Effector memory CD4-positive, alpha-beta T cell (primary cell): ENCODE measurements at places on chromosomes 11 and 22.

- H3K36me3 ChIP-seq = no peaks in the 10 kb centered on the region
- no peak overlapping the region for H3K27ac ChIP-seq
- H3K4me1 ChIP-seq = no peaks in the 10 kb centered on the region
- no peak for DNase-seq
Measured at GRCh38 chr11:72373163-72373562, 61.2 kb downstream of the CLPB start.

- DNase-seq = no peak
- H3K27me3 ChIP-seq = no peaks in the 10 kb centered on the region
- no peaks in the 10 kb centered on the region for H3K36me3 ChIP-seq
- H3K27ac ChIP-seq = no peak overlapping the region
- H3K4me3 ChIP-seq = no peak overlapping the region
Measured at GRCh38 chr11:30650266-30650665, 64.1 kb upstream of the MPPED2 start.

DNA sequence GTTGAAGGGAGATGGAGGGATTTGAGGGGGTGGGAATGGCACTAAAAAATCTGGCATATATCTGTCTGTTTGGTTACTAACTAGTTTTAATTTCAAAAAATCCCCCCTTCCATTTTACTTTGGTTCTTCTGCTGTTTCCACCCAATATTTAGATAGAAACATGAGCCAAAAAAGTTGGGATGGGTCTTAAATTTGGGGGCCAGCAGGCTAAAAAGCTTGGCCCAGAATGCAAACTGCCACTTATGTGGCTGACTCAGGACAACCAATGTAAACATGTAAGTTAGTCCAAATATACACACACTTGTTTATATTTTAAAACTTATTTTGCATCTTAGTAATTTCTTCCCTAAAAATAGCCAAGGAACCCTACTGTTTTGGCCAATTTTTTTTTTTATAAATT is 35.7 kb downstream of the LGR4 start:
- no peak overlapping the region for H3K27ac ChIP-seq
- H3K4me3 ChIP-seq = no peak overlapping the region
- H3K27me3 ChIP-seq = no peaks in the 10 kb centered on the region
- H3K4me1 ChIP-seq = no peaks in the 10 kb centered on the region
- no peaks in the 10 kb centered on the region for H3K36me3 ChIP-seq
- DNase-seq = no peak

GRCh38 chr11:44517541-44517940 is 47.9 kb upstream of the CD82 start:
- H3K4me1 ChIP-seq = no peaks in the 10 kb centered on the region
- no peak for DNase-seq
- H3K27ac ChIP-seq = no peak overlapping the region
- no peaks in the 10 kb centered on the region for H3K36me3 ChIP-seq
- H3K27me3 ChIP-seq = no peaks in the 10 kb centered on the region
- H3K4me3 ChIP-seq = no peak overlapping the region

GRCh38 chr11:119873761-119874421 is 144.9 kb upstream of the NECTIN1 start:
- H3K27me3 ChIP-seq = no peaks in the 10 kb centered on the region
- H3K36me3 ChIP-seq = no peaks in the 10 kb centered on the region
- H3K4me3 ChIP-seq = no peak overlapping the region
- no peak overlapping the region for H3K27ac ChIP-seq
- H3K4me1 ChIP-seq = no peaks in the 10 kb centered on the region

GRCh38 chr11:6667733-6668374 is 12.2 kb upstream of the DCHS1 start:
- no peaks in the 10 kb centered on the region for H3K36me3 ChIP-seq
- H3K27ac ChIP-seq = peak overlapping the region; percentile 15
- H3K4me3 ChIP-seq = no peak overlapping the region
- no peaks in the 10 kb centered on the region for H3K27me3 ChIP-seq

DNA sequence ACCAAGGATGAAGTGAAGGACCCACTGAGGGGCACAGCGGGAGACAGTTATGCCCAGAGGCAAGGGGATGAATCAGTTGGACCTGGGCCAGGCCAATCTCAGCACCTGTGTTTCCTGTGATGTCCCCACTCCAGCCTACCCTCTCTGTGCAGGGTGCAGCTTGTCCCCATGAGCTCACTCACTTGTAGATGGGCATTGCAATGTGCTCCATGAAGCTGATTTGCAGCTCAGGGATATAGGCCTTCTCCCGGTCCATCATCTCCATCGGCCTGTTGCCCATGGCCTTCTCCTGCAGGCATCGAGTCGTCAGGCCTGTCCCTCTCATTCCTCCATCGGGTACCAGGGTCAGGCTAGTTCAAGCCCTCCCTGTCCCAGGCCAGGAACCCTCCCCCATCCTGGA is 96.2 kb downstream of the PDE2A start:
- H3K4me1 ChIP-seq = peaks cover 2% of the 10 kb centered on the region
- DNase-seq = no peak
- H3K36me3 ChIP-seq = no peaks in the 10 kb centered on the region
- H3K27me3 ChIP-seq = no peaks in the 10 kb centered on the region
- H3K4me3 ChIP-seq = no peak overlapping the region

DNA sequence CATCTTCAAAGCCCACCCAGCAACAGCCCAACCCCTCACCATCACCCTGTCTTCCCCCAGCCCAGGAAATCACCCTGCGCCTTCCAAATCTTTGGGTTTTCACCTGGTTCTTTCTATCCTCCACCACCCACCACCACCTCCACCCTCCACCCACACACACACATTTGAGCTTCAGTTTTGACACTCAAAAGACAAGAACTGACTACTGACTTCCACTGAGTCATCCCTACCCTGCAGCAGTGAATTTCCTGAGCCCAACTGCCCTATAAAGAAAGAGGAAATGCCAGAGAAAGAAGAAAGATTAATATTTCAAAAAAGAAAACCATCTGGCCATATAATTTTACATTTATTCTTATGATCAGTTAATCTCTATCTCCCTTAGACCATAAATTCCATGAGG is 137.5 kb downstream of the CHST1 start:
- H3K36me3 ChIP-seq = no peaks in the 10 kb centered on the region
- H3K27me3 ChIP-seq = no peaks in the 10 kb centered on the region
- no peak overlapping the region for H3K27ac ChIP-seq

GRCh38 chr11:20197881-20198280 is 37.6 kb upstream of the DBX1 start:
- H3K4me1 ChIP-seq = no peaks in the 10 kb centered on the region
- peaks cover 4% of the 10 kb centered on the region for H3K27me3 ChIP-seq
- no peak overlapping the region for H3K27ac ChIP-seq
- no peak for DNase-seq

- no peak overlapping the region for H3K27ac ChIP-seq
- DNase-seq = no peak
- no peak overlapping the region for H3K4me3 ChIP-seq
Measured at GRCh38 chr11:97722065-97722464, 1298.7 kb upstream of the CNTN5 start.

DNA sequence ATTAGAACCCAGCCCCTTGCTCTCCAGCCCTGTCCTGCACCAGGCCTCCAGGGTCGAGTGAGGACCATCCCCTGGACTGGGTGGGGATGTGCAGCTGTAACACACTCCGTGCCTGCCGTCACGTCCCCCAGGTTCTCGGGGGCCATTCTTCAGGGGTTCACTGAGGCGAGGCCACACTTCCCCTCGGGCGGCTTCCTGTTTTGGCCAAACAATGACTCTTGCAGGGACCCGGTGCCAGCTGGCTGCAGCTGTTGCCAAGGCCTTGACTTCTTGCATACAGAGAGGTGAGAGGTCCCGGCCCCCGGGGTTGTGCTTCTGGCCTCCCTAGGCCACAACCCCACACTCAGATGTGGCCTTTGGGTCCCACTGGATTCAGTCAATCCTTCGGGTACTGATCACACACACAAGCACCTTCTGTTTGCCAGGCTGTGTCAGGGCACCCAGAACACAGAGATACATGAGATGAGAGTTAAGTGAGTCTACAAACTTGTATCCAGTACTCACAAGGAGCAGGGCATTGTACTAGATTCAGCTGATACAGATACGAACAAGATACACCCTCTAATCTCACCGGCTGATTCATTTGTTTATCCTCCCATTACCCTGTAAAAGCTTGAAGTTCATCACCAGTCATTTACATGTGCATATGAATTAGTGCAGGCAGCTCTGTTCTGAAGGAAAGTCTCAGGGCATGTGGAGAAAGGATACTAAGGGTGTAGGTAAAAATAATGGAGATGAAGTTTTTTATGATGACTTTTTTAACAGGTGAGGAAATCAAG is 32.9 kb downstream of the LRRC32 start:
- H3K4me3 ChIP-seq = no peak overlapping the region
- no peaks in the 10 kb centered on the region for H3K27me3 ChIP-seq
- no peak for DNase-seq
- H3K27ac ChIP-seq = no peak overlapping the region
- H3K36me3 ChIP-seq = no peaks in the 10 kb centered on the region
- H3K4me1 ChIP-seq = no peaks in the 10 kb centered on the region

GRCh38 chr11:119977881-119978280 is 160.0 kb downstream of the TRIM29 start:
- H3K27me3 ChIP-seq = peaks cover 2% of the 10 kb centered on the region
- DNase-seq = no peak
- H3K4me3 ChIP-seq = no peak overlapping the region

GRCh38 chr11:45234306-45235006 is 51.7 kb downstream of the SYT13 start:
- H3K27me3 ChIP-seq = no peaks in the 10 kb centered on the region
- DNase-seq = no peak
- H3K4me1 ChIP-seq = no peaks in the 10 kb centered on the region

DNA sequence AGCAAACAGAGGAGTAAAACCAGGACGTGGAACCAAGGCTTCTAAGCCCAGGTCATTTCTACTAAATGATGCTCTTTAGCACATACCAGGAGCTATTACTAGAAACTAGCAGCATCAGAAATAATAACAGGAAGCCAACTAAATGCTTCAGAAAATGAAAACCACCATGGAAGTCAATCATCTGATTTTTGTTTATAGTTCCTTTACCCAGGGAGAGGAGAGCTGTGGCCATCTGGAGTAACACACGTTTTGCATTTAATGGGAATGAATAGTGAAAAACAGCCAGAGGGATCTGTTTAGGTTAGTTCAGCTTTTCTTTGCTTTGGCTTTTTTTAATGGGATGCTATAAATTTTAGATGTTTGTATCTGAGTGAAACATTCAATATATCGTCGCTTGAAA is 250.7 kb upstream of the ARHGAP20 start:
- H3K27ac ChIP-seq = no peak overlapping the region
- H3K27me3 ChIP-seq = no peaks in the 10 kb centered on the region
- DNase-seq = no peak
- H3K4me1 ChIP-seq = no peaks in the 10 kb centered on the region

- H3K36me3 ChIP-seq = no peaks in the 10 kb centered on the region
- H3K4me3 ChIP-seq = no peak overlapping the region
- H3K4me1 ChIP-seq = no peaks in the 10 kb centered on the region
- no peaks in the 10 kb centered on the region for H3K27me3 ChIP-seq
- H3K27ac ChIP-seq = no peak overlapping the region
Measured at GRCh38 chr11:123628936-123629683, 25.3 kb downstream of the SCN3B start.

- no peaks in the 10 kb centered on the region for H3K4me1 ChIP-seq
- H3K27me3 ChIP-seq = no peaks in the 10 kb centered on the region
- H3K36me3 ChIP-seq = peaks cover 3% of the 10 kb centered on the region
- DNase-seq = no peak
Measured at GRCh38 chr22:49642331-49642730, 185.3 kb downstream of the BRD1 start.

GRCh38 chr11:117045196-117045595 is 53.0 kb downstream of the SIK3 start:
- no peaks in the 10 kb centered on the region for H3K27me3 ChIP-seq
- no peaks in the 10 kb centered on the region for H3K36me3 ChIP-seq
- H3K4me1 ChIP-seq = no peaks in the 10 kb centered on the region
- no peak overlapping the region for H3K4me3 ChIP-seq

GRCh38 chr22:20550851-20551744 is 43.7 kb downstream of the MED15 start:
- H3K4me3 ChIP-seq = peak overlapping the region; percentile 31
- H3K27me3 ChIP-seq = no peaks in the 10 kb centered on the region
- H3K4me1 ChIP-seq = peaks cover 85% of the 10 kb centered on the region
- no peak for DNase-seq
- peak overlapping the region; percentile 84 for H3K27ac ChIP-seq
- H3K36me3 ChIP-seq = peaks cover 38% of the 10 kb centered on the region

- no peak overlapping the region for H3K27ac ChIP-seq
- H3K4me1 ChIP-seq = no peaks in the 10 kb centered on the region
- H3K36me3 ChIP-seq = no peaks in the 10 kb centered on the region
- DNase-seq = no peak
Measured at GRCh38 chr11:79447038-79447786, 6.4 kb upstream of the TENM4 start.

DNA sequence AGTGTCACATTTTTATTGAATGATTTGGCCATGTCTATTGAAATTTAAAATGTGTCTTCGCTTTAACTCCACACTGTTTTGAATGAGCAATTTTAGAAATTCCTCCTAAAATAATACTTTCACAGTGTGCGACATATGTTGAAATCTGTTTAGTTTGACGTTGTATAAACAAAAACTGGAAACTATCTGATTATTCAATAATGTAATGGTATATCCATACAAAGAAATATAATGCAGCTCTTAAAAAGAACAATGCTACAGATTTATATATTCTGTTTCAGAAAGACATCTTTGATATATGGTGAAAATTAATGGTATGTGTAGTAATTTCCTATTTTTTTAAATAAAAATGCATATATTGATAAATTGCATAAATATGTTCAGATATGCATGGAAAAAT is 268.7 kb upstream of the SORL1-AS1 start:
- no peak overlapping the region for H3K27ac ChIP-seq
- no peak overlapping the region for H3K4me3 ChIP-seq
- peaks cover 6% of the 10 kb centered on the region for H3K27me3 ChIP-seq
- no peaks in the 10 kb centered on the region for H3K36me3 ChIP-seq
- no peaks in the 10 kb centered on the region for H3K4me1 ChIP-seq

- H3K27me3 ChIP-seq = no peaks in the 10 kb centered on the region
- no peaks in the 10 kb centered on the region for H3K36me3 ChIP-seq
- H3K4me3 ChIP-seq = no peak overlapping the region
- no peak for DNase-seq
- H3K27ac ChIP-seq = no peak overlapping the region
Measured at GRCh38 chr11:1227551-1228100, 4.8 kb downstream of the MUC5B start.

- H3K27me3 ChIP-seq = no peaks in the 10 kb centered on the region
- DNase-seq = no peak
- no peaks in the 10 kb centered on the region for H3K36me3 ChIP-seq
- H3K4me1 ChIP-seq = peaks cover 9% of the 10 kb centered on the region
Measured at GRCh38 chr22:38212442-38212841, 10.6 kb downstream of the MAFF start.

DNA sequence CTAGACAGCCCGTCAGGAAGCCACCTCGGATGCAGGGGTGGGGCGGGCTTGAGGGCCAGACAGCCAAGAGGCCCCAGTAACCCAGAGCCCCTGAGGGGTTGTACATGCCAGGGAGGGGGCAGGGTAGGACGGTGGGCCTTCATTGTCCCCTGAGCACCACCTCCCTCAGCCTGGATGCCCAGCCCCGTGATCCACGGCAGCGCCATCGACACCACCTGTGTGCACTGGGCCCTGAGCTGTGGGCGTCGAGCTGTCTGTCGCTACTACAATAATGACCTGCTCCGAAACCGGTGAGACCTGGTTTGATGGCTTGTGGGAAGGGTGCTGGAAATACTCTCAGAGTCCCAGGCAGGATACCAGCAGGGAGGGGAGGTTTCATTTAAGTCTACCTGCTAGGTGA is 37.4 kb upstream of the TPBGL start:
- H3K27me3 ChIP-seq = no peaks in the 10 kb centered on the region
- H3K4me3 ChIP-seq = no peak overlapping the region
- no peaks in the 10 kb centered on the region for H3K4me1 ChIP-seq
- no peak for DNase-seq
- H3K27ac ChIP-seq = no peak overlapping the region
- no peaks in the 10 kb centered on the region for H3K36me3 ChIP-seq
